DMS153 (cell line): ENCODE measurements at places on chromosomes 16 and 17.

DNA sequence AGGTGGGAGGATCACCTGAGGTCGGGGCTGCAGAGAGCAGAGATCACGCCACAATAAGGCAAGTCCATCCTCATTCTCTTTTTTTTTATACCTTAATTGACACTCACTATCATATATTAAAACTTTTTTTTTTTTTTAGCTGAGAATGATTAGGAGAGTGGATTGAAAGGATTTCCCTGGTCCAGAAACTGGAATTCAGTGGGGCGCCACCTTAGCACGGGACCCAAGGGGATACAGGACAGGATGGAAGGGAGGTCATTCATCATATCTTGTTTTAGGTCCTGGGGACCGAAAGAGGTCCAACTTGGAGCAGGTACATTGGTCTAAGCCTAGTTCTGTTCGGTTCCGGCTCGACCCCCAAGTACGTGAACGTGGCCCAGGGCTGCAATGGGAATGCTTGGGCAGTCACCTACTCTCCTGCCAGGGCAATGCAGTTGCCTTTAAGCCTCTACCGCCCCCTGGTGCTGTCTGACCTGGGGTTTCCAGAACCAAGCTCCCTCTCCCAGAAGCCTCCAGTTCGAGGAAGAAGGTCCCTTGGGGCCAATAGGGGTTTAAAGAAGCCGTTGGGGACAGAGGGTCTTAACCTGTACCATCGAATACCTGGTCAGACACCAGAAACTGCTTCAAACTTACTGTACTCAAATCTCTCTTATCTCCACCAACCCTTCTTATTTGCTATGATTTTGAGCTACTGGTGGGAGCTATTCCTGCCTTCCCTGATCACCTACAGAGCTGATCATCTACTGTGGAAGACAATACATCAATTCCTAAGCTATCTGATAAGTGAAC lies 19.9 kb upstream of the GPATCH8 start:
- peak; percentile 53 for DNase-seq

GRCh38 chr16:35741546-35741945 lies 2282.1 kb downstream of the TP53TG3F start:
- no peak for DNase-seq

- no peak for DNase-seq
These were observed 10.7 kb upstream of the NOS2 start for GRCh38 chr17:27810902-27811557.

GRCh38 chr17:9814337-9814945 lies 7.4 kb downstream of the GSG1L2 start:
- DNase-seq = no peak

- DNase-seq = no peak
These were observed 4.5 kb downstream of the CD79B start for GRCh38 chr17:63927464-63928171.

GRCh38 chr16:70604407-70605282 lies 41.7 kb upstream of the IL34 start:
- no peak for DNase-seq

- DNase-seq = no peak
These were observed 677 bp downstream of the SNTB2 start for GRCh38 chr16:69187446-69188235.

DNA sequence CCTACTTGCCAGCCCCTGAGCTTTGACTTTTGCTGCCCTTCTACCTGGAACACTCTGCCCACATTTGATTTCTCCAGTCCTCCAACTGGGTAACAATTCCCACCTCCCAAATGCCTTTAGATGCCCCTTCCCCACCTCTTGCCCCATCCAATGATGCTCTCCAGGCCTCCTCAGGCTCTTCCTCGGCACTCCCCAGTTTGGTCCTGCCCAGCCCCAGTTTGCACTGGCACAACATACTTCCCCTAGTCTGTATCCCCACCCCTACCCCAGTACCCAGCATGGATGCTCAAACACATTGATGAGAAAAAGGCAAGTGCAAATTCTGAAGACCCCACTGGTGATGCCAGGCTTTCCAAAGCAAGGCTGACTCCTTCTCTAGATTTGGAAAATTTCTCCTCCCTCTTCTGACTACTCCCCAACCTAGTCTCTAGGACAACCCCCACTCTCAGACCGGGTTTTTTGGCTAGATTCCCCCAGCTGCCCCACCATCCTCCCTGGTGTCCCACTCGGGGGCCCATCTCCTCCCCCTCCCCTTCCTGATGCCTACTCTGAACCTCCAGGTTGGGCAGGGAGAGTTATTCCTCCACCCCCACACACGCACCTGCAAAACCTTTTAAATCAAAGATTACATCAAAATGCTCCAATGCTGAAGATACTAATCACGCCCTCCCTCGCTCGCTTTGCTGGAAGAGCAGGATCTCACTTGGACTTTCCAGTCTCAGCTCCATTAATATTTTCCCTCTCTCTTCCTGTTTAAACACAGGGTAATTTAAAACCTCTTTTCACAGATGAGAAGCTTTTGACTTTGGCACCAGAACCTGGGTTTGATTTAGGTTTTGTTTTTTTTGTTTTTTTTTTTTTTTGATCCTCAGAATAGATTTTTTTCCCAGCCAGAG lies 94.9 kb downstream of the TMEM132E start:
- DNase-seq = peak; percentile 48

- no peak for DNase-seq
These were observed 522 bp downstream of the DNASE1 start for GRCh38 chr16:3655030-3655395.

GRCh38 chr17:40841246-40841645 lies 18.8 kb upstream of the KRT10 start:
- DNase-seq = no peak

DNA sequence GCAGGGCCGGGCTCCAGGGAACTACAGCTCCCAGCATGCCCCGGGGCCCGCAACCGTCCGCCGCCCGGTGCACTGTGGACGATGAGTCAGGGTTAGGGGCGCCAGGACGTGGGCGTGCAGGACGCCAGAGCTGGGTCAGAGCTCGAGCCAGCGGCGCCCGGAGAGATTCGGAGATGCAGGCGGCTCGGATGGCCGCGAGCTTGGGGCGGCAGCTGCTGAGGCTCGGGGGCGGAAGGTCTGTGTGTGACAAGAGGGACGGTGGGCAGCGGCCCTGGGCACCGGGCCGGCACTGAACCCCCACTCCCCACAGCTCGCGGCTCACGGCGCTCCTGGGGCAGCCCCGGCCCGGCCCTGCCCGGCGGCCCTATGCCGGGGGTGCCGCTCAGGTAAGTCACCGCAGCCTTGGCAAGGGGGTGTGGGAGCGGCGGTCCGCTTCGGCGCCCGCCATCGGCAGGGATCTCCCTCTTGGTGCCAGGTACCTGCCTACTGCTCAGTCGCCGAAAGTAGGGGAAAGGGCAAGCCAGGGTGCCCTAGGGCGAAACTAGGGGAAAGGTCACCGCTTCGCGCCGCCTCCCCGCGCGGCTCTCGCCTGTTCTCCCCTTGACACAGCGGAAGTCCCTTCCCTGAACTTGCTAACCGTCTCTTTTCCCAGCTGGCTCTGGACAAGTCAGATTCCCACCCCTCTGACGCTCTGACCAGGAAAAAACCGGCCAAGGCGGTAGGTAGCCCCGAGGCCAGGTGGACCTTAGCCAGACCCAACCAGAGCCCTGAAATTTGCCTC lies at the start of the genes ACADVL and DLG4:
Gene ACADVL, plus strand, starts transcription at position 127 of the 781 bp plus-strand sequence. Its CDS starts 47 bp downstream, at position 174.
Gene DLG4, minus strand, starts transcription at position 25 of the 781 bp plus-strand sequence.
- peak; percentile 42 for DNase-seq

DNA sequence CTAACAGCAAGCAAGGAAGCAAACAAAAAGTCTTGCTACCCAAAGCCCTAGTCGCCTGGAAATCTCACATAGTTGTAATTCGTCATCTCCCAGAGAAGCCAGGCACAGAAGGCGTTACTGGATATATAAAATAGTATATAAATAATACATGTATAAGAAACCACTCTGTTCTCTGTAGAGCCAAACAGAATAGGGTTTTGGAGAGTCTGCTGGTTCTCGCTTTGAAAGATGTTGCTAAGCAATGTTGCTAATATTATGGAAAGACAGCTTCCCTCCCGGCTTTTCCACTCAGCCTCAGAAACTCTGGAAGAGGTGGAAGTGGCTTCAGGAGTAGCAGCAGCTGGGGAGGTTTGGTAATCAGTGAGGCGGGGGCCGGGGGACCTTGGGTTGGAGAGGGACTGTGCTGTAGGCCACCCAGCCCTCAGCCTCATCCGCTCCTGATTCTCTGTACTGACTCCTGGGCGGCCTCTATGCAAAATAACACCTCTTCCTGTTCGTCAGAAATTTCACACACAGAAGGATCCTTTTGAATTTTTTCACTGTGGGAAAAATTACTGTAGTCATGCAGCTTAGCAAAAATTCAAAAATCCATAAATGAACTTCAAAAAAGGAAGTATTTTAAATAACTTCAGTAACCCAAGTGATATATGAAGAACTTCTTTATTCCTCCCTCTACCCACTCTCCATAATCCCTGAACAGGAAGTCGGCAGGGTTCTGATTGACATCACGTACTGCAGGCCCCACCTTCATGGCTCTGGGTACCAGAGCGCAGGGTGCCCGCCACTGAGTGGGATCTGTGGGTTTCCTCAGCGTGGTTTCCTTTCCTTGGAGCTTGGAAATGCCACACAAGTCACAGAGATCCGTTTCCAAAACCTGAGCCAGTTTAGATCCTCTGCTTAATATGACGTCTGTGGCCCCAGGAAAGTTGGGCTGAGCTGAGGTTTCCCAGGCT lies 51.4 kb downstream of the RAP1GAP2 start:
- DNase-seq = no peak

- no peak for DNase-seq
These were observed 20.6 kb downstream of the NPTX1 start for GRCh38 chr17:80455784-80456183.

DNA sequence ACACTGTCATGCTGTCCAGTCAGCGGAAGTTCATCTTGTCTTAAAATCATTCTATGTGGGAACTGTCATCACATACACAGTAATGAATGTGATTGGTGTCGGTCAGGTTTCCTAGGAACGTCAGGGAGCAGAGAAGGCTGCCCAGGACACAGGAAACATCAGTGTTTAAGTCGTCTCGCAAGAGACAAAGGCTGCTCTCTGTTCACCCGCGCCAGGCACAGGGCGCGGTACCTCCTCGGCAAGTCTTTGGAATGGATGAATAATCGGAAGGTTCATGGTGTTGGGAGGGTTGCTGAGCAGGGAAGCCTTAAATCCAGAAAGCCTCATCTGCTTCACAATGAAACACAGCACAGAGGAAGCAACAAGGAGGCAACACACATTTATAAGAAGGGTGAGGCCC lies 148.2 kb downstream of the CPPED1 start:
- no peak for DNase-seq

DNA sequence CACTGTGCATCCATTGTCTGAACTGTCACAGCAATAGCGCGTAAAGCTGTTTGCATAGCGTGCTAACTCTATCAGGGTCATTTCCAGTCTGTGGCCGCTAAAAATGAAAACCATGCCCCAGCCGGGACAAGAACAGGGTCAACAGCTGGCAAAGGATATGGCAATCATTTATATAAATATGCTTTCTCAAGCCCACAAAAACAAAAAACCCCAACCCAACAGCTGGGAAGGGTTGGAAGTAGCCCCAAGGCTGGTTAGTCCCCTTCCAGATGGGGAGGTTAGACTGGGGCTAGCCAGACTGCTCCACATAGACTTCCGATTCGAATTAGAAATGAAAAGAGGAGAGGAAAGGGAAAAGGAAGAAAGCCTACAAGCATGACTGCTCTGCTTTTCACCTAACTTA lies 203.3 kb upstream of the TBX2 start:
- DNase-seq = no peak

DNA sequence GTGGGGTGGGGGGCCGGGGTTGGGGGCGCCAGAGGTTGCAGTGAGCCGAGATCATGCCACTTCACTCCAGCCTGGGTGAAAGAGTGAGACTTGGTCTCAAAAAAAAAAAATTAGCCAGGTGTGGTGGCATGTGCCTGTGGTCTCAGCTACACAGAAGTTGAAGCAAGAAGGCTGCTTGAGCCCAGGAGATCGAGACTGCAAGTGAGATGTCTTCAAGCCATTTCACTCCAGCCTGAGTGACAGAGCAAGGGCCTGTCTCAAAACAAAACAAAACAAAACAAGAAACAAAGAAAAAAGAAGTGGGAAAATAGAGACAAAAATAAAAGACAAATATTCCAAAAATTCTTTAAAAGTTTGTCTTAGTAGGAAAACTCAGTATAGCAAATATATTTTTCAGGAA lies 135.1 kb upstream of the CORO6 start:
- no peak for DNase-seq

DNA sequence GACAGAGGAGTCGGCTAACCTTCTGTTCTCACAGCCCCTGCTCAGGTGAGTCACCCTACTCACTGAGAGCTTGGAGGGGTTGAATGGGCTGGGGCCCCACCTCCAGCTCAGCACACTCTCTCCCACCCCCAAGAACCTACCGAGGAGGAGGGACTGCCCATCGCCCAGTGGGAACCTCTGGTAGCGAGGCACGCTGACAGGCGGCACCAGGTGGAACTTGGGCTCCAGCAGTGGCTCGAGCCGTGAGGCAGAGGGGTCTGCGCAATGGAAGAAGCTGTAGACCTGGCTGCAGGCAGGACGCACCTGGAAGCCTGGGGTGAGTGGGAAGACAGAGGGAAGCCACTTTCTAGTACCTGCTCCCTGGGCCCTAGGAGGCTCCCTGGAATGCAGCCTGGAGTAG lies 28.3 kb downstream of the PIMREG start:
- no peak for DNase-seq

DNA sequence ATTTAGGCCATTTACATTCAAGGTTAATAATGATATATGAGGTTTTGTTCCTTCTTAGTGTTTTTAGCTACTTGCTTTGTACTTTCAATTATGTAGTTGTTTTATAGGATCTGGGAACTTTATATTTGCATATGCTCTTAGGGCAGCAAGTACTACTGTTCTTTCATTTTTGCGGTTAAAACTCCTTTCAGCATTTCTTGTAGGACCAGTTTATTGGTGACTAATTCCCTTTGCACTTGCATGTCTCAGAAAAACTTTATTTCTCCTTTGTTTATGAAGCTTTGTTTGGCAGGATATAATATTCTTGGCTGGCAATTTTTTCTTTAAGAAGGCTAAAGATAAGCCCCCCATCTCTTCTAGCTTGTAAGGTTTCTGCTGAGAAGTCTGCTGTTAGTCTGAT lies 131.3 kb upstream of the CDH8 start:
- DNase-seq = no peak

GRCh38 chr17:37815536-37815935 lies 70.7 kb upstream of the HNF1B start:
- no peak for DNase-seq
